ENCODE measurements at places on chromosomes 11 and 22.

GRCh38 chr11:112306230-112306629 lies 45.6 kb upstream of the PLET1 start:
- no peak for DNase-seq

DNA sequence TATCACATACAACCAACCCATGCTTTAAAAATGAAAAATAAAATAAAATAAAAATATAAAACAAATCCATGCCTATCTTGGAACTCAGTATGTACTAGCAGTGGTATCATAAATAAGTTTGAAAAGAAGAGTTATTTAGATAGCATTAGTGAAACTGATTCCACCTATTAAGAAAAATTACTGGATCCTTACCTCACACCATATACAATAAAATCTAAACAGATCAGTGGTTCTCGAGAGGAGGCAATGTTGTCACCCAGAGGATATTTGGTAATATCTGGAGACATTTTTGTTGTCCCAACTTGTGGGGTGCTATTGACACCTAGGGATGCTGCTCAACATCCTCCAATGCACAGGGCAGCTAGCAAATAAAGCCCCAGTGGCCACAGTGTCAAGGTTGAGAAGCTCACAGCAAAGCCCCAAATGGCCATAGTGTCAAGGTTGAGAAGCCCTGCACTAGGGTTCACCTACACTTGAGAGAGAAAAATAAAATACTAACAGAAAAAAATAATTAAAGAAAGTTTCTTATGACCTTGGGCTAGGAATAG lies 9.9 kb upstream of the NDUFV1 start:
- DNase-seq: no peak

DNA sequence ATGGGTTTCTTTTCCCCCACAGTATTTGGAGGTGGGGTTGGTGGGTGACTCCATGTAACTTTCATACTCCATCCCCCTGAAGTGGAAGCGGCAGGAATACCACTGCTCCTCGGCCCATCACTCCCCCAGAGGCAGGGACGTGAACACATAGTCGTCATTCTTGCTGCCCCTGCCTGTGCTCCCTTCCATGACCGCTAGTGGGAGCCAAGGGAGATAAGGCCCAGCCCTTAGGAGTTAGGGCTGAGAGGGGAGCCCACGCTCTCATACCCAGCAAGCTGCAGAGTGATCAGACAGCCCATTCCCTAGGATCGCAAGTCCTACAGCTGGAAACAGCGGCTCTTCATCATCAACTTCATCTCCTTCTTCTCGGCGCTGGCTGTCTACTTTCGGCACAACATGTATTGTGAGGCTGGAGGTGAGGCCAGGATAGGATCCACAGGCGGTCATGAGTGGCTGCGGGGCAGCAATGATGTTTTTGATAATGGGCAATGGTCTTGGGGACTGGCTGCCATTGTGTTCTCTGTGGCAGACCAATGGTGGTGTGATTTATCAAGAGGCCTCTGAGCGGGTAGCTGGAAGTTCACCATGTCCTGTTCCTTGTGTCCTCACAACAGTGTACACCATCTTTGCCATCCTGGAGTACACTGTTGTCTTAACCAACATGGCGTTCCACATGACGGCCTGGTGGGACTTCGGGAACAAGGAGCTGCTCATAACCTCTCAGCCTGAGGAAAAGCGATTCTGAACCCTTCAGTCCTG lies 15.9 kb downstream of the RHOG start:
- DNase-seq: peak; percentile 44

GRCh38 chr11:95371153-95371552 lies 140.2 kb upstream of the SESN3 start:
- no peak for DNase-seq

DNA sequence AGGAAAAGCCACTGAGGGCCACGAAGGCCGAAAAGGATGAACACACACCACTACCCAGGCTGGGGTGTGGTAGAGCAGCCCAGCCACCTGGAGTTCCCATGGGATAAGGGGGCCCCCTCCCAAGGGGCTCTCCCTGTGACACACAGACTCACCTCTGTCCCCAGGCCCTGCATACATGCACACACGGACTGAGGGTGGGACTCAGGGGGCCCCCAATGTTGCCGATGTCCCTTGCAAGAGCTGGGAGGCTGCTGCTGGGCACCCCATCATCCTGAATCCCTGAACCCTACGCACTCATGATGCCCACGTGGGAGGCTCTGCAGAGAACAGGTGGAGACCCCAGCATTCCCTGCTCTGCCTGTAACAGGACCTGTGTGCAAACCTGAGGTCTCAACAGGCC lies 14.5 kb downstream of the SHANK2 start:
- no peak for DNase-seq

GRCh38 chr11:126823274-126823673 lies 177.3 kb downstream of the KIRREL3 start:
- no peak for DNase-seq

DNA sequence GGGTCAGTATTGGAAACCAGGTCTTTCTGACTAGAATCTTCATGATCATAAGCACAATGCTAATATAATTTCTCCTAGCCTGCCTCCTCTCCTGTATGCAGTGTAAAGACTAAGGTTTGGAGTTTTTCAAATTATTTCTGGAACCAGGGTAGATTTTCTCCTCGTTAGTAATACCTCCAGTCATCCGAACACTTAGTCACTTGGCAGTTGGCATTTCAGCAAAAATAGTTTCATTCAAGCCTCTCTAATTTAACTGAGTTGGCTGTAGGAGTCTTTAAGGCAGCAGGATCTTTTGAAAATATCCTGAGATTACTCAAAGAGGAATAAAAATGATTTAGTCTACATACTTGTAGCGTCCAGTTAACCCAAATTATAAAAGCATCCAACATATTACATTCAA lies 6.3 kb downstream of the TYR start:
- peak; percentile 15 for DNase-seq

DNA sequence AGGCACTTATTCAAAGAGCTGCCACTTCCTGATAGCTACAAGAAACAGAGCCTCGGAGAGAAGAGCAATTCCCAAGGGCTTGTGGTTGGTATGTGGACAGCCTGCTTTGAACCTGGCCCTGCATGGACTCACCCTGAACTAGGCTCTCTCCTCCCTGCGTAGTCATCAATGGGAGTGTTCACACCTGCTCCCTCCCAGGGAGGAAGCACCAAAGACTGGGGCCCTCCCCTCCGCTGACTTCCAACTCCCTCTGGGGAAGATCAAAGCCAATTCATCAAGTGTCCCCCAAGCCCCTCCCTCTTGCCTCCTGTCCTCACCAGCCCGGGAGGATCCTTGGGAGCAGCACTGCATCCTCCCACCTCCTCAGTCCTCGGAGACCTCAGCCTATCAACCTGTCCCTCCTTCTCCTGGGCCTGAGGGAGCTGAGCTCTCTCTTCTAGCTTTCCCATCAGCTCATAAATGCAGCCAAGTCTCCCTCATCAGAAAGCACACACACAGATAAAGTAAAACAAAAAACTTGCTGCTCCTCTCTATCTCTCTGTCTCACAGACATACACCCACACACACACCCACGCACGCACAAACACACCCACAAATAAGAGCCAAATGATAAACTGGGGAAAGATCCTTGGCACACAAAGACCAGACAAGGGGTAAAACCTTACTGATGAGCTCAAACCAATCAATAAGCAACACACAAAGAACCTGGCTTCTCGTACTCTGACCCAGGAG lies 3.3 kb downstream of the A4GALT start:
- no peak for DNase-seq

DNA sequence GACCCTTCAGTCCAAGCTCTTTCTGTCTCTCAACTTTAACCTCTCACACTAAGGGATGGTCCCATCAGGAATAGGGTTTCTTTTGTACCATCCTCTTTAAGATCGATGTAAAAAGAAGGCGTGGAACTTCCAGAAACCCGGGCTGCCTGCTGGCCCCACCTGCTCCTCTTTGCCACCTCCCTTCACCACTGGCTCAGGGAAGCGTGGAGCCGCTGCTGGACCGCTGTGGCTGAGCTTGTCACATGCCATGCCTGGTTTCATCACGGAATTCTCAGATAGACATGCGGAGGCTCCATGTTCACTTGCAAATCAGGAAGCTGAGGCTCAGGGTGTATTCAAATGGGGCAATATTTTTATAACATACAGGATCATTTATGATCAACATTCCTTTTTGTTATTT lies 399.7 kb downstream of the BRD1 start:
- no peak for DNase-seq

DNA sequence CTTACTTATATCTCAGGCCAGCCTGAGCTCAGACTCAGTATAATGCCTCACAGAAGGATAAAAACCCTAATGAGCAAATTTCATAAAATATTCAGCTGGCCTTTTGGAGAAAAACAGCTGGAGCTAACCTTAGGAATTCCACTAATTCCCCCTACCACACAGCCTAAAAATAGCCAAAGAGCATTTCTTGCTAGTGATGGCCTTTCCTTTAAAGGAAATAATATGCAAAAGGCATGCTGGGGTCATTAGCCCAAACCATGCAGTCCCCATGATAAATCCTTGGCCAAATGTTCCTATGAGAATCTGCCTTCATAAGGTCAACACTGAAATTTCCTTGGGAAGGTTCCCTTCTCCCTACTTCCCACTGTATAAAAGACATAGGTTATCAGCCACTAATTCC lies 38.2 kb downstream of the SYTL2 start:
- DNase-seq: peak; percentile 87

- DNase-seq: no peak
Measured at GRCh38 chr11:133966921-133967598, 10.3 kb upstream of the IGSF9B start.

GRCh38 chr11:27213232-27213660 lies 149.8 kb downstream of the CCDC34 start:
- DNase-seq: peak; percentile 99

DNA sequence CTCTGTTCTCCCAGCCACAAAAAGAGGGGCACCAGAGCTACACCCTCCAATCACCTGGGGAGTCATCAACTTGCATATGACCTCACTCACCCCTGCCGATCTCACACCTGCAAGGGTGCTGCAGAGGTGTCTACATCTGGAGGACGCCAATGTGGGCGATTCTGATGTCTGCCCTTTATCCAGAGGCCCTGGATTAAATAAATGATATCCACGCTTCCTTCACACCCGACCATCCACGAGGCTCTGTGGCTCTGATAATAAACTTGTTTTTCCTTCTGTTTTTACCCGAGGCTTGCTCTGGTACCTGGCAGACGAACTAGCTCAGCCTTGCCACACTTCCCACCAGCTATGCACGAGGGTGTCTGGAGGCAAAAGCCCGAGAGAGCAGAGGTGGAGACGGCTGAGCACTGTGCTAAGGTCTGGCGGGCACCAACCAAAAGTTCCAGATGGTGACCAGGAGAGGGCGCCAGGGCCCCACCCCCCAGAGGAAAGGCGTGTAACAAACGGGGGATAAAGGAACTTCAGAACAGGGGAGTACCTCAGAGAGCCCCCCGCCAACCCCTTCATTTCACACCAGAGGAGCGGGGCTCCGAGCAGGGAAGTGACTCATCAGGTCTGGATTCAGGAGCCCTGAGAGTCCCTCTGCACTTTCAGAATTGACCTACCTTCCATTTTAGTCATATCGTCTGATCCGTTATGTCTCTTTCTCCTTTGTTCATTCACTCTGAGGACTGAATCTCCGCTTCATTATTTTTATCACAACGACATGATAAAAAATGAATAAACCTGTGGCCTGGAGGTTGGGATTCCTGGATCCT lies 13.5 kb downstream of the SCN3B start:
- DNase-seq: peak; percentile 16

GRCh38 chr22:29226351-29226981 lies 20.8 kb downstream of the EMID1 start:
- DNase-seq: no peak

GRCh38 chr22:23067023-23067650 lies 3.2 kb upstream of the GNAZ start:
- DNase-seq: no peak

- DNase-seq: no peak
Measured at GRCh38 chr11:67057205-67057672, 592 bp downstream of the RHOD start.
